ENCODE measurements at places on chromosomes 2 and 18.
A peak's percentile ranks its signal among the peaks of the same experiment; 100 is the strongest.

- DNase-seq: peak; percentile 68
These were observed 401.4 kb downstream of the NBAS start for GRCh38 chr2:15159751-15160177.

DNA sequence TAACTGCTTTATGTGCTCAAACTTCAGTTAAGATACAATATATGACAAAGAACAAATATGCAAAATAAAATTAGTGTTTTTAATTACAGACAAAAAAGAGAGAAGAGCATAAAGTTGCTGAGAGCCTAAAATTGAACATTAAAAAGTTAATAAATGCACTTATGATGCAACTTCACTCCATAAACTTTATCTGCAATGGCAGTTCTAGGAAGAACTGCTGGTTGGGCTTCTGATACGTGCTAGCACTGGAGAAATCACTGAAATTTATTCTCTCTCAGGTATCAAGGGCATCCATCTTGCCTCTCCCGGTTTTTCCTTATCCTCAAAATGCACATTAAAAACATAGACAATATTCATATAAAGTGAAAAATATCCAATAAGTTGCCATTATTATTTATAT, 35.7 kb downstream of the MYO3B start:
- no peak for DNase-seq

GRCh38 chr2:53786352-53786704, 425 bp downstream of the ASB3 start:
- DNase-seq: no peak

- DNase-seq: no peak
These were observed 36.7 kb downstream of the NCK2 start for GRCh38 chr2:105781274-105781978.

DNA sequence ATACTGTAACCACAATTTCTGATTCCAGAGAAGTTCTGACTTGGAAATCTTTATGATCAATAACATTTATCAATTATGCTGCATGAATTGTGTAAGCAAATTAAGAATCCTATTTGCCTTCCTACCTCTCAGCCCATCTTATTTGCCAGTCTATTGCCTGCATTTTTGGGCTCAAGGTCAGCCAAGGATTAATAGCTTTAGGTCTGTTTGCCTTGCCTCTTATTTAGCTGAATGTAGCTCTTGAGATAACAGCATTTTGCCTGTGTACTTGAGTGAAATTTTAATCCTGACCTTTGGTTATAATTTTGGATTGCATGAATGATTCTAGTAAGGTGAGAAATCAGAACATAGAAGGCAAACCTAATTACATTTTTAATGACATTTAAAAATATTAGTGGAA, 51.2 kb downstream of the MYO3B start:
- no peak for DNase-seq

- no peak for DNase-seq
These were observed 6.5 kb upstream of the NDUFV2 start for GRCh38 chr18:9096007-9096371.

DNA sequence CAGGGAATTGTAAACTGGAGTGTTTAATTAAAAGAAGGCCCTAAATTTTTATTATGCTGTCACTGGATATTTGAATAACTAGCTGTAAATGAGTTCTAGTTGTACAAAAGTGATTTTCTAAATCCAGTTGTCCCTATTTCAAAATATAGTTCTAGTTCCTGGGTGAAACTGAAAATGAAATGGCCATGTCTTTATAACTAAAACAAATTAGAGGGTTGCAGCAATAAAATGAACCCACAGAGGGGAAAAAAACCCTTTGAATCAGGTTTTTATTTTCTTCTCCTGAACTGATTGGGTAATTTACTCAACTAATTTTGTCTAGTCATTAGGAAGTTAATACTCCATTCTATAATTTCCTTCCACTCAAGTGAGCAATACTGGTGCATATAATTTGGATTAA, 55.6 kb upstream of the MAP4K3 start:
- no peak for DNase-seq

GRCh38 chr2:2007551-2008501, 263.5 kb upstream of the PXDN start:
- no peak for DNase-seq

DNA sequence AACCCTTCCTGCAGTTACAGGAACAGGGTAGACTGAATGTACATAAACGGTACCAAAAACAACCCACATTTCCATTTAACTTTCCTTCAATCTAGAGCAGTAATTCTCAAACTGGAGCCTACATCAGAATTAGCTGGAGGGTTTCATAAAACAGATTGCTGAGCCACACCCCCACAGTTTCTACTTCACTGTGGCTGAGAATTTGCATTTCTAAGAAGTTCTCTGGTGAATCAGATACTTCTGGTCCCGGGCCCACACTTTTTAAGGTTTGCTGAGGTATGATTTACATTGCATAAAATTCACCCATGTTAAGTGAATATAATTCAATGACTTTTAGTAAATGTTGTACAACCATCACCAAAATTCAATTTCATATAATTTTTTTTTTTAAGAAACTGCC, 113.7 kb downstream of the SRBD1 start:
- no peak for DNase-seq

GRCh38 chr2:144470816-144471215, 49.1 kb downstream of the ZEB2 start:
- no peak for DNase-seq

- DNase-seq: peak; percentile 66
These were observed 238.5 kb upstream of the ERBB4 start for GRCh38 chr2:212777020-212777491.

DNA sequence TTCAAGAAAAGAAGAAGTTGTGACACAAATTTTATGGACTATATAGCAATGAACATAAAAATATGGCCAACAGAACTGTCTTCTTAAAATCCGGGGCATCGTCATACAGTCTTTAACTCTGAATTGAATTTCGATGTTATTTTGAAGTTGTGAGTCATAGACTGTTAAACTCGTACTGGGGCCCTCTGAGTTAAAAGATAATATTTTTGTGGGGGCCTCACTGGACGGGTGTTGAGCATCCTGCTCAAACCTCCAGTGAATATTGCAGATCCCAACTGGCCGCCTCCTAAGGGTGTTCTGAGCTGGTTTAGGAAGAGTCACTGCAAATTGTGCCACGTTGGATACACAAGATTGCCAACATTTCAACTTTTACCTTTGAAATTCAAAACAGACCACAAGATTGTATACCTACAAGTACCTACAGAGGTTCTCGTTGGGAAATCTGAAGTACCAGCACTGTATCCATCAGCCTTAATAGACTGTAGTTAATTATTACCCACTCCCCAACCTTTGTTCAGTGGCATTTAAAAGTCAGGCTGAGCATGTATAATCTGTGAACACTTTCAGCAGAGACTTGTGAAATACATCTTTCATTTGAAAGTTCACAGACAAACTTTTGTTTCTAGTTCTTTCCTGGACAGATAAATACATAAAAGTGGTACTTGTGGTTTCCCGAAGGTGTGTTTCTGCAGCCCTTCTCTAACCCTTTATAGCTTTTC, 27.8 kb downstream of the KLHL23 start:
- DNase-seq: no peak

DNA sequence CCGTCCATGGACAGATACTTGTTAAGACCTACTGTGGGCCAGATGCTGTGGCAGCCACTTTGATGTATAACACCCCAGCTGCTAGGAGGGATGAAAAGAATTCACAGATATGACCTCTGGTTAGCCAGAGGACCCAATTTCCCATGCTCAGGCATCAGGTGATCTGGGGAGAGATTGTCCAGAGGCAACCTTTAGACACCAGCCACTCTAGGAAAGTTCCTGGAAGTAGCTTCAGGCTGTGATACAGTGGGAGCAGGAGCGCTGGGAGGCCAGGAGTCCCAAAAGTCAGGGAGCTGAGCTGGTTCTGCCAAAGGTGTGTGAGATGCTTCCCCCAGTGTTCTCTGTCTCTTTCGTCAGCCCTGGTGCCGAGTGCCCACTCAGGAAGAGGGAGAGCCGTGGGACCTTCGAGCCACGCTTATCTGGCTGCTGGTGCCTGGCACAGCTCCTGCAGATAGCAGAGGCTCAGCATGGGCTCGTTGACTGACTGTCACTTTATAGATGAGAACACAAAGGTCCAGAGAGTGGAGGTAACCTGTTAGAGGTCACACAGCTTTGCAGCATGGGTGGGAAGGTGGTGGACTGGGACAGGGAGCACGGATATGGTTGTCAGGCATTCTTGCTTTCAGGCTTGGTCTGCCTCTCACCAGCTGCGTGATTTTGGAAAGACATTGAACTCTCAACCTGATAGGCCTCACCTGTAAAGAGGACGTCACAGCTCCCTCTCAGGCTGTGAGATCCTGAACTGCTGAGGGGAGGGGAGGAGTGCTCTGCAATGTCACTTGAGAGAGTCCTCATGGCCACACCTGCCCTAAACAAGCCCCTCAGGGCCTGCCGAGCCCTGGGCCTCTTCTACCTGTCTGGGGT, 7.8 kb upstream of the RALB start:
- DNase-seq: no peak

DNA sequence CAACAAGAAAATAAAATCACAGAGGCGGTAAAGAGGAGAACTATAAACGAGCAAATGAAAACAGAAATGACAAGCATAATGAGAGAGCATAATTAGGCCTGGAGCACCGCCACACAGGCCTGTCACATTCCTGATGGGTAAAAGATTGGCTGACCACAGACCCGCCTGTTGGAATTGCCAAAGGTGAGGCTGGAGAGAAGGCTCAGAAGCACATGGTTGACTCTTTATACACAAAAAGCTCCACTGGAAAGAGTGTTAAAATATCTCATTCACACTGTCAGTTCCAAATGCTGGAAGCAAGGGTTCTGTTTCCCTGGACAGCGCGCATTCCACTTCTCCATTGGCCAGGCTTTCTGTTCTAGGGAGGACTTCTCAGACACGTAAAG, 5.9 kb upstream of the LGALSL start:
- DNase-seq: no peak

GRCh38 chr2:169105476-169105875, 36.1 kb downstream of the DHRS9 start:
- DNase-seq: no peak

GRCh38 chr2:238938401-238939055, 90.6 kb downstream of the TWIST2 start:
- no peak for DNase-seq

- DNase-seq: no peak
These were observed 284.7 kb upstream of the CWC22 start for GRCh38 chr2:180291552-180292421.

- DNase-seq: no peak
These were observed 8.2 kb downstream of the CAPN10 start for GRCh38 chr2:240594511-240595380.

- DNase-seq: peak; percentile 58
These were observed 61.4 kb downstream of the MTCL1 start for GRCh38 chr18:8766559-8767293.

- DNase-seq: no peak
These were observed 13.6 kb upstream of the LIPG start for GRCh38 chr18:49548229-49548636.

DNA sequence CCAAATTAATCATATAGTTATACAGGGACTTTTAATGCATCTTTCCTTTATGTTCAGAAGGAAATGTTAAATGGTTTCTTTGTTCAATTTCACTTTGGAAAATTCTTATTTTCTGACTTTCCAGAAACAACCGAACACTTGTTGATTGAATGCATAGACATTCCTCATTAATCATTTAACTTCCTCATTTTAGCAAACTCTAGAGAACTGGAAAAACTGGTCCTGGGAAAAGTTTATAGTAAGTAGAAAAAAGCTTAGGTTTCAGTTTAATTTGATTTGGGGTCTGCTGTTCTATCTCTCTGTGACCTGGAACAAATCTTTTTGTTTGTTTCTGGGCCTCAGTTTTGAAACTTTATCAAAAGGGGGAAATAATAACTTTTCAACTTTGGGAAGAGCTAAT, 320.4 kb downstream of the CMPK2 start:
- DNase-seq: no peak

GRCh38 chr2:147712051-147712450, 132.8 kb upstream of the ACVR2A start:
- DNase-seq: no peak

DNA sequence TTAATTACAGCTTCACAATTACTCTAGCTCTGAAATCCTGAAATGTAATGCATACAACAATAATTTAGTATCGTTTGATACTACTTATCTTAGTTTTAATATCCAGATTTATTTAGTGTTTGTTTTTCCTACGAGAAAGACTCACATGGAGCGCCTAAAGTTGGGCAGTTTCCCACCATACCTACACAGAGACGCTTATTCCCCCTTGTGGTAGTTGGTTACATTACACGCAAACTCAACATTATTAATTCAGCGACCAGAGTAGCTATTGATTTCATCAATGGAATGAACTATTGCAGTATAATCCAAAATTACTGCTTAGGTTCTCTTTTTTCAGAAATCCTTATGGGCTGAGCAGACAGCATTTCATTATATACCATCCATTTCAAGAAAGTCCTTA, 164.0 kb upstream of the REG3G start:
- DNase-seq: no peak

DNA sequence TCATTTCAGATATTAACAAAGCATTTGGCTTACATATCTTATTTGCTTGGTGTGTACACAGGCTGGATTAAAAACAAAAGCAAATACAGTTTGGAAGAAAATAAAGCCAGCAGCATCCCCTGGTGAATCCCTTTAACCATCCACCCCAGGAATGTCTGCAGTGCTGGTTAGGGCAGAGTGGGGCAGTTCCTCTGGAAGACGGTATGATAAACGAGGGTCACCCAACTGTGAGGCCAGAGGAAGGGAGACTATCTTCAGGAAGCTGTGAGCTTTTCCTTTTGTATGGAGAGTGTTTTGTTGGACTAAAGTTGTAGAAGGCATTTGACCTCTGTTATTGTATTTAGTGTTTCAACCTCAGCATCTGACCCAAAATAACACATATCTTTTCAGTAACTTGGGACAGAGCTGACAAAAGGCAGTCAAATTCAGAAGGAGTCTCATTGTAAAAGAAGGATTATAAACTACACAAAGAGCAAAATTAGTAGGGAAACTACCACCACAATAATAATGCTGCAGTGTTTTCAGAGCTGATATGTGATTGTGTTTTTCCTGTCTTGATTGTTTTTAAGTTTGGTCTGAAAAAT, 159.1 kb downstream of the FMNL2 start:
- no peak for DNase-seq

DNA sequence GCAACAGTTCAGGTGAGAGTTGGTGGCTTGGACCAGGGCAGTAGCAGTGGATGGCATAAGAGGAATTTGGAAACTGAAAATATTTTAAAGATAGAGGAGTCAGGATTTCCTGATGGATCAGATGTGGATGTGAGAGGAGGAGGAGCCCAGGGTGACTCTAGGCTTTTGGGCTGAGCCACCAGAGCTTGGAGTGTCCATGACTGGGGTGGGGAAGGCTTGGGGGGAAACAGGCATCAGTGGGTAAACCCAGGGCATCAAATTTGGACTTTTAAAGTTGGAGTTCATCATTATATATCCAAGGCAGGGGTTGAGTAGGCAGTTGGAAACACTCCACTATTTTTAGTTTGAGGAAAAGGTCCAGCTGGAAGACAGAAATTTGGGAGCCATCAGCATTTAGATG, 27.3 kb upstream of the ASB18 start:
- DNase-seq: no peak

- DNase-seq: no peak
These were observed 151.3 kb downstream of the KLHL29 start for GRCh38 chr2:23536326-23536725.

GRCh38 chr18:59950215-59950944, 50.6 kb downstream of the PMAIP1 start:
- no peak for DNase-seq

- no peak for DNase-seq
These were observed 16.9 kb downstream of the GPR55 start for GRCh38 chr2:230908092-230908594.

- no peak for DNase-seq
These were observed 69.5 kb downstream of the BAZ2B start for GRCh38 chr2:159546716-159547430.

All from brain (organoid and tissue), 16 donors.